ENCODE measurements at places on chromosomes 11 and 22. TPM values are rescaled to one million over a fixed set of nuclear protein-coding genes. Genes with fewer than 3 reads are reported as not detected.

The MS4A12 gene
- not detected for total RNA-seq

The CKAP5 gene
- 79.6 TPM for total RNA-seq

The OR56A1 gene
- not detected for total RNA-seq

The CST6 gene
- total RNA-seq = not detected

The TRIM6 gene
- 8.3 TPM for total RNA-seq

The ZC3H7B gene
- total RNA-seq = 21.0 TPM

The IGF2 gene
- total RNA-seq = 2.9 TPM

The SCN4B gene
- total RNA-seq = 0.04 TPM

The SPI1 gene
- 0.10 TPM for total RNA-seq

The SLC16A8 gene
- total RNA-seq = not detected

The GRIK4 gene
- total RNA-seq = not detected

The ETS1 gene
- total RNA-seq = 25.6 TPM

The P2RX6 gene
- total RNA-seq = 0.29 TPM

The MMP27 gene
- total RNA-seq = not detected

The MFNG gene
- total RNA-seq = 1.1 TPM

The KCNK7 gene
- 0.51 TPM for total RNA-seq

The SLC1A2 gene
- 0.08 TPM for total RNA-seq

The RIN1 gene
- total RNA-seq = 31.6 TPM

The TRIM51 gene
- total RNA-seq = not detected

The HPX gene
- total RNA-seq = 0.71 TPM

The TPST2 gene
- total RNA-seq = 8.8 TPM

The RIC3 gene
- 1.4 TPM for total RNA-seq

The VSIG2 gene
- 0.08 TPM for total RNA-seq

The AGBL2 gene
- total RNA-seq = 1.0 TPM

The LARGE1 gene
- total RNA-seq = 4.1 TPM

The ATL3 gene
- 37.6 TPM for total RNA-seq

The PKNOX2 gene
- 0.02 TPM for total RNA-seq

The RIMBP3B gene
- 0.29 TPM for total RNA-seq

The KCNJ1 gene
- total RNA-seq = not detected

The SCT gene
- not detected for total RNA-seq

The ALG8 gene
- 58.9 TPM for total RNA-seq
